GF-D8 (cell line): ENCODE measurements at places on chromosomes 16 and 17.

DNA sequence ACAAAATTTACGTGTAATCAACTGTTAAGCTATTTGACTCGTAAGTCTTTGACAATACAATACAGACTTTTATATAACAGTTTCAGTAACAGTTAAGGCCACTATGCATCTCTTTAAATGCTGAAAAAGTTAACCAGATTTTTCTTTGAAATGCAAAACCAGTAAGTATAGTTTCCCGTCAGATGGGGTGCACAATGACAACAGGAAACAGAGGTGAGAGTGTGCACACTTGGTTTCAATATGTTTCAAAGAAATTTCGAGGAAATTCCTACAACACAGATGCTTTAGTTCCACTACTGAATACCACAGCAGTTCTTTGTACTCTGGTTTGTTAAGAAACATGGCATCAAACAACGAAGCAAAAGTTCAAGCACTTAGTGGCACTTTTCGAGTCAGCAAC, 48.4 kb downstream of the RNF157 start:
- DNase-seq, result peak; percentile 5

DNA sequence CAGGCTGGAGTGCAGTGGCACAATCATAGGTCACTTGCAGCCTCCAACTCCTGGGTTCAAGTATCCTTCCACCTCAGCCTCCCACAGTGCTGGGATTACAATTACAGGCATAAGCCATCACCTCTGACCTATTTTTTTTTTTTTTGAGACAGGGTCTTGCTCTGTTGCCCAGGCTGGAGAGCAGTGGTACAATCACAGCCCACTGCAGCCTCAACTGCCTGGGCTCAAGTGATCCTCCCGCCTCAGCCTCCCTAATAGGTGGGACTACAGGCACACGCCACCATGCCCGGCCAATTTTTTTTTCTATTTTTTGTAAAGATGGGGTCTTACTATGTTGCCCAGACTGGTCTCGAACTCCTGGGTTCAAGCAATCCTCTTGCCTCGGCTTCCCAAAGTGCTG, 5.6 kb upstream of the GGA2 start:
- no peak for DNase-seq

- DNase-seq, result no peak
These were observed 9.2 kb downstream of the CNOT1 start for GRCh38 chr16:58620396-58620795.

DNA sequence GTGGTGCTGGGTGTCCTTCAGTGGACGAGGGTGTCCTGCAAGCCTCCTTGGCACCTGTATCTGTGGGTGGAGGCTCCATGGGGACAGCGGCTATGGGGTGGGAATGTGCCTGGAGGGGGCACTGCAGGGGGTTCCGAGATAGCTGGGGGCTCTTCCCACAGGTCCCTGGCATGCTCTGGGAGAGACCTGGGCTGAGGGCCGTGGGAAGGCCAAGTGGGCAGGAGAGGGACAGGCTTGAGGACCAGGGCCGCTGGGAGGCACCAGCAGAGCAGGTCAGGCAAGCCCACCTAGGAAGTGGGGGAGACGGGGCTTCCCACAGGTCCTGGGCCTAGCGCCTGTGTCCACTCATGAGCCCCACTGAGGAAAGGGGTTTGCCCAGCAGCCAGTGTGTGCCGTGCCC, 9.7 kb downstream of the LRRC75A start:
- no peak for DNase-seq

DNA sequence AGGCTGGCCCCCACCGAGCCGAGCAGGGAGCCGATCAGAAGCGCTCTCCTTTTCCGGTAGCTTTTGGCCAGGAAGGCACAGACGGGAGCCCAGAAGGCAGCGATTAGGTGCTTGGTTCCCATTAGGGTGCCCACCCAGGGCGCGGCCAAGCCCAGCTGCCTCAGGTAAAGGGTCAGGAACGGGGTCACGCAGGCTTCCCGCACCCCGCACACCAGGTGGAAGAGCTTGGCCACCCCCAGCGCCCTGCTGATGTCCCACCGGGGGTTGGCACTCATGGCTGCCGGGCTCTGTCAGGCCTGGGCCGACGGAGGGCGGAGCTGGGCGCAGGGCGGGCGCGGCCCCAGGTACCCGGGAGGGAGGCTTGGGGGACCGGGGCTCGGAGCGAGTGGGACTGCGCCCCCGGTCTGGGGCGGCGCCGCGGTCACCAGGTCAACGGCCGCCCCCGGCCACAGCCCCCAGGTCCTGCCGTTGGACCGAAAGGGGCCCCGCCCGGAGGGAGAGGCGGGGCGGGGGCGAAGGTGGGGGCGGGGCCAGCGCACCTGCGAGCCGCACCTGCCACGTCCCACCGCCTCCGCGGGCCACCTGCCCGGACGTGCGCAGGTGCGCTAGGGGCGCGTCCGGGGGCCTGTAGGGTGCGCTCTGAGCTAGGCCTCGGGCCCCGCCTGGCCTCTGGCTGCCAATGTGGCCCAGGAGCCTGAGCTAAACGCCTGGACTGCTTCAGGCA, at the start of gene MFSD6L:
Gene MFSD6L (minus strand): TSS at position 520 of the 724 bp plus-strand sequence. CDS start 245 bp downstream, at position 275.
- no peak for DNase-seq

GRCh38 chr17:33688771-33689170, 395.7 kb upstream of the ASIC2 start:
- no peak for DNase-seq

DNA sequence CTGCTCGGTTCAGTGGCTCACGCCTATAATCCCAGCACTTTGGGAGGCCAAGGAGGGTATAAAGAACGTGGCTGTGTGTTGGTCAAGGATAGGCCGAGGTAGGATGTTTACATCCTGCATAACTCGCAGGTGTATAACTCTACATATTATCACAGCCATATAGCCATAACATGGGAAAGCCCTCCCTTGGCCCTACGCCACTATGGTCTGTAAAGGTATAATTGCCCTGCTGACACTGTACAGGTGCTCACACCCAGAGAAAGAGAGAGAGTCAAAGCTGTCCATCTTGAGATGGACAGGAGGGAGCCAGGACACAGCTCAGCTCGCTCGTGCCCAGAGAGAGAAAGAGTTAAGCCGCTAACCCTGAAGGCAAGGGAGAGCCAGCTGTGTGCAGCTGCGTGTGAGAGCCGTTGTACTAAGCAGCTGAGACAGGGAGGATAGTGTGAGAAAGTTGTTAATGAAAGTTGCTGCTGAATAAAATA, 30.4 kb upstream of the DHX8 start:
- DNase-seq, result no peak

DNA sequence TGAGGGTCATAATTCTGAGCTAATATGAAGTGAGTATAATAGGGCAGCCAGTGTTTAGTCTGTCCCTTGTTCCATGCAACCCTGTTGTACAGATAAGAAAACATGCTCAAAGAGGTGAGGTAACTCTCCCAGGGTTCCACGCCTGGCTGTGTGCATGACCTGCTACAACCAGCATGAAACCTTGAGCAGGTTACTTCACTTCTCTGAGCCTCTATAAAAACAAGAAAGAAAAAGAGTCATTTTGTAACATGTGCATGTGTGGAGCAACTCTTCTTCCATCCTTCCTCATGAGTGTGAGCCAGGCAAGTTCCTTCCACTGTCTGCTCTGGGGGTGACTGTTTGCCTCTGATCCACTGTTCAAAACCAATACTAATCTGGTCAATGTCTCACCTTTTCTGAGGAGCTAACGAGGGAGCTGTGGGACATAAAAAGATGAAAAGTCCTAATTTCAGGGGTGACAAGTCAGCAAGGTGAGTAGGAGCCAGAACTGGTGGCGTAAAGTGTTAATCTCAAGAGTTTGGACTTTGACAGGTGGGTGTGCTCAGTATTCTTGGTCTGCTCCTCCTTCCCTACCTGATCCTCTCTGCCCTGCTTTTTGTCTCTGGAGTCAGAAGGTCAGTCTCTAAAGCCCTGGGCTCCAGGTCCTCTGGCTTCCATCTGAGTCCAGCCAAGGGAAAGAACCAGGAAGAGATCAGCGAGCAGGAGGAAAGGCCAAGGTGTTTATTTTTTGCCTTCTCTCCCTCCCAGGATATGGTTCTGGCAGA, 21.5 kb downstream of the GFOD2 start:
- peak; percentile 63 for DNase-seq

- DNase-seq, result no peak
These were observed 1.6 kb downstream of the CAPN15 start for GRCh38 chr16:529012-529575.

- no peak for DNase-seq
These were observed 1.2 kb downstream of the CCDC137 start for GRCh38 chr17:81667754-81668153.

DNA sequence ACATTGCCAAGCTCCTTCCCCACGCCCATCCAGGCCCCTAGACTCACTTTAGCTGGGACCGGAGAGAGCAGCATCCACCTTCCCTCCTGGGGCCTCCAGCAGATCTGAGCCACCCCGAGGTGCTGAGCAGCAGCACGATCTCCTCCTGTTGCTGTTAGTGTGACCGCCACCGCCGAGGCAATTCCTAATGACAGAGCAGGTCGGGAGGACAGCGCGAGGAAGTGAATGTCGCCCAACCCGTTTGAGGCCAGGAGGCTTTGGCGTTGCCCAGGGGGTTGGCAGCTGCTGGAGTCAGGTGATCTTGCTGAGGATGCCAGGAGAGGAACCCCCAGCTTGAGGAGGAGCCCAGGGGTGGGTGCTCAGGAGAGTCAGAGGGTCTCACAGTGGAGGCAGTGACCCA, at the start of gene RNF222:
Gene RNF222 (minus strand): TSS at position 192 of the 400 bp plus-strand sequence. CDS start 4,366 bp downstream, outside the sequence.
- no peak for DNase-seq

DNA sequence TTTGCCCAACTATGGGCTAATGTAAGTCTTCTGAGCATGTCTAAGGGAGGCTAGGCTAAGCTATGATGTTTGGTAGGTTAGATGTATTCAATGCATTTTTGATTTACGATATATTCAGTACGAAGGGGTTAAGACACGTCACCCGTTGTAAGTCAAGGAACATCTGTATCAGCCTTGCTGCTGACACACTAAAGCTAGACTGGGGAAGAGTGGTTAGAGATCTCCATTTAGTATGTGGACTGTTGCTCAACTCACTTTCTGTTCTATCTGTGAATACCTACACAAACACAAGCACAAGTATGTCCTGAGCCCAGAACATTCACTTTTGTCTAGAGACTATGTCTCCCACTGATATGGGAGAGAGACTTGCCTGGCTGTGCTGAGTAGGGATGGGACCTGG, 71.5 kb downstream of the VMP1 start:
- DNase-seq, result no peak

- DNase-seq, result no peak
These were observed 26.4 kb downstream of the ADCY9 start for GRCh38 chr16:4089811-4090301.

DNA sequence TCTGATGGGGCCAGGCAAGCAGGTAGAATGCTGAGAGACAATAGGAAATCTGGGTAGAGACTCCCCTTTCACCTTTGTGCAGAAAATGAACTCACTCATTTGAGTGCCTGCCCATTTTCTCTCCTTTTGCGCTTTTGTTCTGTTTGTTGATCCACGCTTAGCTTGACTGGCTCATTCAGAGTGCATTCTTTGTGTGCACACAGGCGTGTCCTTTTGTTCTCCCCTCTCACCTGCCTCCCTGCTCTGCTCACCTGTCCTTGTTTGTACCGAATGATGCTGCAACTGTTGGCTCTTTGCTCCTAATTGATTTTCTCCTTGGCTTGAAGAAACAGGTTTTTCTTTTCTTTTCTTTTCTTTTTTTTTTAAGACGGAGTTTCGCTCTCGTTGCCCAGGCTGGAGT, 15.8 kb downstream of the PGS1 start:
- DNase-seq, result no peak

DNA sequence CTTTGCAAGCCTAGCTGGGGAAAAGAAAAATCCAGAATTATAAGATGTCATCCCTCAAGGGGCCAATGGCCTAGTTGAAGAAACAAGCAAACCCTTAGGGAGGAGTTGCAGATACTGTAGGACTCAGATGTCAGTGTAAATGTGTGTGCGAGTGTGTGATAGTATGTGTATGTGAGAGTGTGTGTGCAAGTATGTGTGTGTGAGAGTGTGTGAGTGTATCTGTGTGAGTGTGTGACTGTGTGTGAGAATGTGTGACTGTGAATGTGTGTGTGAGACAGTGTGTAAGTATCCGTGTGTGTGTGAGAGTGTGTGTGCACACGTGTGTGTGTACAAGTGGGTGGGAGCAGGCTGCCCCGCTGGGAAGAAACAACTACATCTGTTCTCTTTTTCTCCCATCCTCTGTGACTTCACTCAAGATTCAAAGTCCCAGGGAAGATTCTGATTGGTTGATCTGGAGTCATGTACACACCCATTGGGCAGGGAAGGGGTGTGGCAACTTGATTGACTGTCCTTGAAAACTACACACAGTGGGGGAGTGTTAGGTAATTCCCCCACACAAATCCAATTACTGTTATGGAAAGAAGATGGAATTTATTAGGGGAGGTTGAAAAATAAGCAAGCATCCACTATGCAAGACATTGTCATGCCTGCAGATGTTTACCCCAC, 40.7 kb downstream of the IRX3 start:
- no peak for DNase-seq
